ENCODE measurements at places on chromosomes 4 and X.

GRCh38 chr4:61275241-61275640 is 75.1 kb downstream of the ADGRL3 start:
- no peak for DNase-seq

DNA sequence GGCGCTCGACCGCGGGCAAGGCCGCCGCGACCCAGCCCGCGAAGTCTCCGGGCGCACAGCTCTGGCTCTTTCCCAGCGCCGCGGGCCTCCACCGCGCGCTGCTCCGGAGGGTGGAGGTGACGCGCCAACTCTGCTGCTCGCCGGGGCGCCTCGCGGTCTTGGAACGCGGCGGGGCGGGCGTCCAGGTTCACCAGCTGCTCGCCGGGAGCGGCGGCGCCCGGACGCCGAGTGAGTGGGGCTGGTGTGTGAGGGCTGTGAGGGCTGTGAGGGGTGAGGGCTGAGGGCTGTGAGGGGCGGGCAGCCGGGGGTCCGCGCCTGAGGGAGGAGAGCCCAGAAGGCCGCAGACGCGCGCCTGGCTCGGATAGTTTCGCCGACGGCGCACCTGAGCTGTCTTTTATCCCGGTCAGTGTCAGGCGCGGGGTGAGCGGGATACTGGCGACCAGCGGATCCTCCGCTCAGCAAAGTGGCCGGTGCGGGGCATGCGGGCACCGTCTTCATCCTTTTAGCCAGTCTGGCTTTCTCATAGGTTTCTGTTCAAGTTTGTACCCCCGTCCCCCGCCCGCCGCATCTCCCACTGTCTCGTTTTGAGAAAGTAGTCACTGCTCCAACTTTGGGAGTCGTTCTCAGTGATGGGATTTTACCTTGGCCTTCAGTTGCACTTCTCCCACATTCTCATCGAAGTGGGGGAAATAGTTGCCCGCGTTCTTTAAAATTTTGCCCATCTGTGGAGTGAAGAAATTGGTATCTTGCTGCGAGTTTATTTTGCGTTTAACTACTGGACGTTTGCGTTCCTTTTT is 586 bp downstream of the HERC5 start:
- DNase-seq: peak; percentile 82

DNA sequence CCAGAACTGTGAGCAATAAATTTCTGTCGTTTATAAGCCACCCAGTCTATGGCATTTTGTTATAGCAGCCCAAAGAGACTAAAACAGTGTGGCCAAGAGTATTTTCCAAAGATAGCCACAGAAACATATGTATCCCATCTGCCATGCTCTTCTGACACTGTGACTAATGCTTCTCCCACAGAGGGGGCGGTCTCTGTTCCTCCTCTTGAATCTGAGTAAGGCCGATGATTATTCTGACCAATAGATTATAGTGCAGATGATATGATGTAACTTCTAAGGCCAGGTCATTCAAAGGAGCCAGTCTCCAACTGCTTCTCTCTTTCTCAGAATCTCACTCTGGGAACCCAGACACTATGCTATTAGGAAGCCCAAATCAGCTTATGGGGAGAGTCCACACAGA is 570.7 kb downstream of the BCOR start:
- no peak for DNase-seq

GRCh38 chr4:121256887-121257466 is 92.9 kb upstream of the TNIP3 start:
- no peak for DNase-seq

GRCh38 chr4:88018466-88018865 is 11.0 kb downstream of the PKD2 start:
- no peak for DNase-seq

GRCh38 chrX:103483720-103484119 is 35.6 kb downstream of the RAB40A start:
- no peak for DNase-seq

DNA sequence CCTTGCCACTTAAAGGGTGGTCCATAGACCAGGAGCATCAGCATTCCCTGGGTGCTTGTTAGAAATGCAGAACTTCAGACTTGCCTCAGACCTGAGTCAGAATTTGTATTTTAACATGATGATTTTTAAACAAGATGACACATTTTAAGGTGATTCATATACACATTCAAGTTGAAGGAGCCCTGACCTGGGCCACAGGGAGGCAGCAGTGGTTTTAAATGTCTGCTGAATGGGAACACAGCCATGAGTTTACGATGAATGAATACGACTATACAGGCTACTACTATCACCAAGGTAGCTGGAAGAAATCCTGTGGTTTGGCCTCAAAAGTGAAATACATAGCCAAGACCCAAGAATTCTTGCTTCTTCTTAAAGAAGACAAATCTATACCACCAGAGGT is 2.9 kb downstream of the HDAC8 start:
- DNase-seq: no peak

GRCh38 chr4:55008166-55009056 is 117.0 kb downstream of the KDR start:
- no peak for DNase-seq

DNA sequence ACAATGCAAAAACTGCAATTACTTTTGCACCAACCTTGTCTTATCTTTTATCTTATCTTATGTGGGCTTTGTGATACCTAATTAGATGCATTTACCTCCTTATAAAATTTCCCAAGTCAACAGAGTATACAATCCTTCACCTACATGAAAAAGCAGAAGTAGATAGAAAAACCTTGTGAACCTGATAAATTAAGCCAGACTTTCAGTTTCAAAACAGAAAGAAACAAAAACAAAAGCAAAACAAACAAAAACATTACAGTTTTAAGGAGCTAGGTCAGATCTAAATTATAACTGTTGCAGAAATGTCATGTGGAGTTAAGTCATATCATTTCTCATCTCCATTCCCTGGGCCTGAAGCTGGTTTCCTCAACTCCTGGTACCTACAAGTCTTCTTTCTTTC is 24.9 kb upstream of the CXXC4 start:
- DNase-seq: no peak

GRCh38 chr4:70927502-70928137 is 25.5 kb downstream of the MOB1B start:
- no peak for DNase-seq

DNA sequence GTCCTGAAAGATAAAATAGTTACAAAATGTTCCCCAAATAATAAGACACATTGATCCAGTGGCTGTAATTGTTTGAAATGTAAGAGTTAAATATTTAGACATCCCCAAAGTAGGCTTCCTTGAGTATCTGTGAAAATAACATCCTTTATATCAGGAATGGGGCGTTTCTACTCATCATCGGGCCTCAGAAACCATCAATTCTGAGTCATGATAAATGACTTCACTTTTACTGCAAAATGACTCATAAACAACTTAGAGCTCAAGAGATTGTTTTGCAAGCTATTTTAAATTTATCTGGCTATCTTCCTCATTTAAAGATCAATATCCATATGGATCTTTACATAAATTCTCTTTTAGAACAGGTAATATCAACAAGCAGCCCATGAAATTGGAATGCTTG is 369.4 kb upstream of the CNKSR2 start:
- no peak for DNase-seq

DNA sequence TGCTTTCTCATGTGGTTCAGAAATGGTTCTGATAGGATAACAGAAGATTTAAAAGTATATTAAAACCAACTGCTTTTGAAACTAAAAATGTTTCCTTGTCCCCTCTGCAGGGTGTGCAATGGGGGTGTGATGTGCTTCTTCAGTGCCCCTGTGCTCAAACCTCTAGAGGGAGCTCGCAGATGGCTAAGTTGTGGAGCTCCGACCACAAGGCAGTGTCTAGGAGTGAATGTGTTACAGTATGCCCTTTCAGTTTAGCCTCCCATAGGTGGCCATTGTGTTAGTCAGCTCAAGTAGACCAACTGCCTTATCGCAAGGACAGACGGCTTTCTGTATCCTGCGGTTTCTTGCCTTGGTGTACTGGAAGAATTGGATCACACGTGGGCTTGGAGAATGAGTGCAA is 130.5 kb downstream of the TENT5D start:
- DNase-seq: no peak

- DNase-seq: no peak
Measured at GRCh38 chr4:81096566-81096965, 66.1 kb downstream of the BMP3 start.

- no peak for DNase-seq
Measured at GRCh38 chr4:48343551-48343950, 2.2 kb downstream of the SLAIN2 start.

- DNase-seq: no peak
Measured at GRCh38 chrX:148695255-148695654, 194.8 kb downstream of the AFF2 start.

- DNase-seq: no peak
Measured at GRCh38 chr4:151325111-151325948, at the start of gene SH3D19. Gene SH3D19, minus strand, starts transcription at chr4:151325605. Its CDS starts 253 bp downstream, at chr4:151325352.

GRCh38 chr4:177546745-177547144 is 104.5 kb upstream of the AGA start:
- DNase-seq: no peak

DNA sequence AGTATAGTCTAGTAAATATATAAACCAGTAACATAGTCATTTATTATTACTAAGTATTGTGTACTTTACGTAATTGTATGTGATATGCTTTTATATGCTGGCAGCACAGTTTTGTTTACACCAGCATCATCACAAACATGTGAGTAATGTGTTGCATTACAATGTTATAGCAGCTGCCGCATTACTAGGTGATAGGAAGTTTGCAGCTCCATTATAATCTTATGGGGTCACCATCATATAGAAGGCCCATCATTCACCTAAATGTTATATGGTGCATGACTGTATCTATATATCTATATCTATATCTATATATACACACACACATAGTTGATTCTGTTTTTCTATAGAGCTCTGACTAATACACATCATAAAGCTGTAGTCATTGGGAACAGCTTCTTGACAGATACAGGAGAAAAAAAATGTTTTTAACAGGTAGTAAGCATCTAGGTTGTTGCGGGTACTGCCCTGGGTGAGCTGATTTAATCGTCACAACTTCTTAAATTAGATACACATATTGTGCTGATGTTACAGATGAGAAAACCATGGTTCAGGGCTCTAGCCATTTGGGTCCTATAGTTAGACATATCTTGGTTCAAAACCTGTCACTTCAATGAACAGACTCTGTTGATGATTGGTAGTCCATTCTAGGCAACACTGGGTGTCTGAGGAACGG is 77.9 kb downstream of the CLNK start:
- DNase-seq: no peak

DNA sequence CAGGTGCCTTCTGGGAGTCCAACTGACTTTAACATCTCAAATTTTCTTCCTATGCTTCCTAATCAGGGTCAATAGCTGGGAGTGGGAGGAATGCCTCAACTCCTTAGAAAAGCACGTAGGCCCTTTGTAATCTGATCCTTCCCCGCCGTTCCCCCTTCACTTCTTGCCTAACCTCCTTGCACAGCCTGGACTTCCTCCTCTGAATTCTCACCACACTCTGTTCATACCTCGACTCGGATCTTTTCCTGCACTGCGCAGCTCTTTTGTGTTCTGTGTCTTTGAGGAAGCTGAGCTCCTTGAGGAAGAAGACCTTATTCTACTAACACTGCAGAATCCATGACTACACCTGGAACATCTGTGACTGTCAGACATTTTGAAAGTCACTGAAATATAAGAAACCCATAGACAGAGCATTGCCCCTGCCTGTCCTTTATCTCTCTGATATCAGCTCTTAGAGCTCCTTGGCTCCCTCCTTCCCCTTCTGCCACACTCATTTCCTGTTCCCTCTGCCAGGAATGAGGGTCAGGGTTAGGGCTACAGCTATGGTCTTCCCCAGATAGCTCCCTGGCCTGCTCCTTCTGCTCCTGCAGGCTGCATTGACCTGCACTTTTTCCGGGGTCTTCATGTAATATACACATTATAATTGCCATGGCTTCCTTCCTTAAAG is 140.2 kb upstream of the LDB2 start:
- no peak for DNase-seq

GRCh38 chr4:109083911-109084310 is 218.5 kb downstream of the COL25A1 start:
- no peak for DNase-seq

DNA sequence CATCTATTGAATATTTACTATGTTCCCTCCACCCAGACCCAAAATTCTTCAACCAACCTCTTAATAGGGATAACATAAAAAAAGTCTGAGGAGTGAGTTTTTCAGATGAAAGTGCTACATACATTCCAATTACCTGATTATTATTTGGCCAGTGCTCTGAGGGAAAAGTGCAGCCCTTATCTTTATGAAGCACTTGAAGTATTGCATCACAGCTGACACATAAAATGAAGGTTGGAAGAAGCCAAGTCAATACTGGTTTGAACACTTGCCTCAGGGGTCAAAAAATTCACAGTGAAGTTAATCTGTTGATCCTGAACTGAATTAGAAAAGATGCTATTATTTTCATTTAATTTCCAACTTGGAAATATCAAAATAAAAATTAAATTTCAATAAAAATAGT is 498.9 kb downstream of the INPP4B start:
- DNase-seq: no peak

DNA sequence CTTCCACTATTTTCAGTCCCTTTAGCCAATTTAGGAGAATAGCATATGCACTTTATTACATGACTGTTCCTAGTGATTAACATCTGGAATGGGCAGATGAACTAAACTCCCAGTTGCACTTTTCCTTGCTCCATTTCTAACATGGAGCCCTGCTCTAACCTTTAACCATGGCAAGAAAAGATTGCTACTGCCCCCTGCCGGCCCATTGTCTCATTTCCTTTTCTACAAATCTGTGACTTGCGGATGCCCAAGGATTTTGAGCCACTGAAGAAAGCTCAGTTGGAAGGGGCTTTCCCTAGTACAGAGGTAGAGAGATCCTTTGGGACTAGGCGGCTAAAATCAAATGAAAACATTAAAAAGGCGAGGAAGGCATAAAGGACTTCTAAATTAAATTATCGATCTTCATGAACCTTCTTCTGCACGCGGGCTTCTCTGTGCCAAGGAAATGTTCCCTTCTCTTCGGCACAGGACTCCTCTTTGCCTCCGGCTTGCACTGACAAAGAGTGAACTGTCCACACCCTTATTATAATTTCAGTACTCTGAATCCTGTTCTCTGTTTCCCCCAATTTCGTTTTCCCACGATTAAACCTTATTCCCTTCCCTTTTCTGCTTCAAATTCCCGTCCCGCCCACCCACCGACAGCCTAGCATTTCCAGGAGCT is 577 bp upstream of the GLRA2 start:
- peak; percentile 74 for DNase-seq

Measured in activated effector memory CD4-positive, alpha-beta T cell treated with anti-CD3 and anti-CD28 coated beads, Interleukin-2, amount 50 U/mL, for 16 hours (primary cell).